NCI-H748 treated with DMSO at 0.1 percent for 48 hours (cell line): ENCODE measurements at places on chromosomes 5 and 9.

DNA sequence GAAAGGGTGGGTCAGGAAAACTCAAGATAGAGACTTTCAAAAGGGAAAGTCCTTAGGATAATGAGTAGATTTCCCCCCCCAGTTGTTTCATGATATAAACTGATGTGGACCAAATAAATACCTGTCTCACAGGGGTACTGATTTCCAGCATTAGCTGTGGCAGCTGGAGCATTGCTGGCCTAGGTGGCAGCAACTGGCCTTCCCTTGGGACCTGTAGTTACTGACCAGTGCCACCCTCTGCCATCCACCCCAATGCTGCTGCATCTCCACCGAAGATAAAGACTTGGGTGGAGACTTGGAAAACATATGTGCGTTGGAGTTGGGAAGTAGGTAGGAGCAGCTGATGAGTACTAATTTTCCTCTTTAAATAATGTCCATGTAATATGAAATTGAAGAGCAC is 71.8 kb downstream of the SYK start:
- no peak for DNase-seq

DNA sequence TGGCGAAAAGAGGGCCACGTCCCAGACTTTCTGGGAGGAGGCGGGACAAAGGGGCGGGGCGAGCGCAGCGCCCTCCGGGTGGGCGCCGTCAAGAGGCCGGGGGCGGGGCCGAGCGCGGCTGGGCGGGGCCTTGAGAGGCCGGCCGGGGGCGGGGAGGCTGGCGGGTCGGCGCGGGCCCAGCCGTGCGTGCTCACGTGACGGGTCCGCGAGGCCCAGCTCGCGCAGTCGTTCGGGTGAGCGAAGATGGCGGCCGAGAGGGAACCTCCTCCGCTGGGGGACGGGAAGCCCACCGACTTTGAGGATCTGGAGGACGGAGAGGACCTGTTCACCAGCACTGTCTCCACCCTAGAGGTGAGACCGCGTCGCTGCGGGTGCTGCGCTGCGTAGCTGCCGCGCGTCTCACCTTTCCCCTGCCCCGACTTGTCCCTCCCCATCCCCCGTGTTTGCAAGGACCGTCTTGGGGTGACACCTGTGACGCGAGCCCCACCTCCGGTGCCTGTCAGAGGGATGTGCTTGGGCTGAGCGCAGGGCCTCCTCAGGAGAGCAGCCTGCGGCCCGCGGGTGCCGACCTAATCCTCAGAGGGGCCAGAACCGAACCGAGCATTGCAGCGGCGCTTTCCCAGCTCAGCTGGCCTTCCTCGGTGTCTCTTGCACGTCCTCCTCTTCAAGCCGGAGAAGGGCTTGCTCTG is at the start of gene SNX2:
SNX2 (plus strand) TSS at position 220 of the 689 bp plus-strand sequence; CDS start at position 244, 24 bp downstream.
- DNase-seq, result peak; percentile 76

GRCh38 chr5:11377896-11378295 is 526.4 kb downstream of the CTNND2 start:
- no peak for DNase-seq

- no peak for DNase-seq
Measured at GRCh38 chr5:73433982-73434342, 14.6 kb downstream of the FOXD1 start.

- no peak for DNase-seq
Measured at GRCh38 chr5:17114715-17115599, 102.5 kb upstream of the BASP1 start.

GRCh38 chr9:17739022-17739421 is 160.2 kb downstream of the SH3GL2 start:
- DNase-seq, result no peak

GRCh38 chr5:891837-892393 is 686 bp downstream of the BRD9 start:
- peak; percentile 43 for DNase-seq

- peak; percentile 26 for DNase-seq
Measured at GRCh38 chr5:43401827-43402226, 10.4 kb downstream of the CCL28 start.

DNA sequence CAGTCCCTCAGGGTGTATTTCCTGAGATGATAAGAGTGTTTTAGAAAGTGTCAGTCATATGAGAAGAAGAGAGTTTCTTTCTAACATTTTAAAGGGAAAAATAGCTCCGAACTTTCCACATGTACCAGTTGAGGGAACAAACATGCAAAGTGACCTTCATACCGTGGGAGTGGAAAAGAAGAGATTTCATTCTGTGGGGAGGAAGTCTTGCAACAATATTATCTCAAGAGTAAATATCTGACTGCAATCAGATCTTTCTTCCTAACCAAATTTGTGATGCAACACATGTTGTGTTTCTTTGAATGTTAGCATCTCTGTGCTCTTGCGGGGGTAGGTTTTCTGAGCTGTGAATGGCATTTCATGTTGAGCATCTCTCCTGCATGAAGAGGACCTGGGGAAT is 30.6 kb downstream of the ANKRD55 start:
- no peak for DNase-seq

DNA sequence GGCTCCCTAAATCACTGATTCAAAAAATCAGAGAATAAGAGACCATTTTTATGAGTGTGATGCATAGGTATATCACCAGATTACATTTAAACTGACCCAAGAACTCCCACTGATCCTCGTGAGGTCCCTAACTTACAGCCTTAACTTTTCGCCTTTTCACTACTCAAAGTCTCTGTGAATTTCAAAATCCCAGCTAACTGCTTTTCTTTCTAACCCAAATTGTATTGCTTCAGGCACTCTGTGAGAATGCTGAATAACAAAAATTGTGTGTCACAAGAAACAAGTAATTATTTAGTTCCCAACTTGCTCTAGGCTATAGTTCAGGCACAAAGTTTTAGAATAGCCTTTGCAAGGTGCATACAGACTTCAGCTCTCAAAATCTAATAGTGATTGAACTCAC is 368.6 kb downstream of the CHSY3 start:
- DNase-seq, result no peak

DNA sequence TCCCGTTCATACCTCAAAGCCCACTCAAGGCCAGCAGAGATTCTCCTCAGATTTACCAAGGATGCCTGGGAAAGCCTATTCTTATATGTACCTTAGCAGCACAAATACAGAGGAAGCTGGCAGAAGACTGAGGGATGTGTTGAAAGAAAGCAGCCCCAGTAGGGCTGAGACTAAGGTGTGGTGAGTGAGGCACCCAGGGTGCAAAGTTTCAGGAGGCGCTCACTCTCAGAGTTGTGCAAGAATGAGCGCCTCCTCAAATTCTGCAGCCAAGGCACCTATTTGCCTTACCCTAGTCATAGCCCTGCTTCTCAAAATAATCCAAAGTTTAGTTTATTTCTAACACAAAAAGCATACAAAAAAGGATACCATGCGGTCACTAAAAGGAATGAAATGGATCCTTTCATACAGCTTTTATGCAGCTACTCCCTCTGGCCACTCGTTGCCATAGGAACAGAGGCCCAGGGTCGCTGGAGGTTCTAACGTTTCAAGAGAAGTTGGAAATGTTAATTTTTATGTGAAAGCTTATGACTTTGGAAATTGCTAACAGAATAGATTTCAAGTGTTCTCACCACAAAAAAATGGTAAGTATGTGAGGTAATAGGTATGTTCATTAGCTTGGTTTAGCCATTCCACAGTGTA is 79.7 kb upstream of the SMIM23 start:
- DNase-seq, result no peak

DNA sequence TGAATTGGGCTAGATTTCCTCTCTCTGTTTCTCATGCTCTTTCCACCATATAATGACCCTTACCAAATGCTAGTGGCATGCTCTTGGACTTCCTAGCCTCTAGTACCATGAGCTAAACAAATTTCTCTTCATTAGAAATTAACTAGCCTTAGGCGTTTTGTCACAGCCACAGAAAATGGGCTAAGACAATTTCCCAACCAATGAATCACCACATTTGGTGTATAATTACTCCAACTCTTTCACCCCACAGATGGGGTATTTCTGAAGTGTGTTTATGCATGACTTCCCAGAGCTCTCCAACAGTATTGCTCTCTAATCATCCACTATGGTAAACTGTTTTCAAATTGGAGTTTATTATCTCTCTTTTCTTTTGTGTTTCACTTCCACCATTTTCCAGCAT is 1041.1 kb upstream of the COX7C start:
- DNase-seq, result no peak

- no peak for DNase-seq
Measured at GRCh38 chr9:112184946-112185345, 9.8 kb upstream of the SUSD1 start.

DNA sequence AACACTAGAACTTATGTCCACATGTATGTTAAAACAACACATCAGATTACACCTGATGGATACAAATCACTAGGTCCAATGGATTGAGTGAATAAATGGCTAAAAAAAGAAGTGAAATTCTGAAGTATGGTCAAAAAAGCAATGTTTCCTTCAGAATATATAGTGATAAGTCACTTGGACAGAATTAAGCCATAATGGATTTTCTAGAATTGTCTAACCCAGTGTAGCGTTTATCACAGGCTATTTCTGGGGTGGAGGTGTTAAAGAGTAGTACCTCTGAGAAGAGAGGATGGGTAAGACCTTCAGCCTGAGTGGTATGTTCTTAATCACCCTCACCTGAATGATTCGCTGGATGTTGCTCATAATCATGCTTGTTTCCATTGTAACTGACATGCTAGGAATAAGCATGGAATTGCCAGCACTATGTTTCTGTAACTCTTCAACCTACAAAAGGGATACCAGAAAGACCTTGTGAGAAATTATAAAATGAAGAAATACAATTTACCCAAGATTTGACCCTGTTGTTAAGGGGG is 33.2 kb downstream of the SLC31A2 start:
- no peak for DNase-seq

DNA sequence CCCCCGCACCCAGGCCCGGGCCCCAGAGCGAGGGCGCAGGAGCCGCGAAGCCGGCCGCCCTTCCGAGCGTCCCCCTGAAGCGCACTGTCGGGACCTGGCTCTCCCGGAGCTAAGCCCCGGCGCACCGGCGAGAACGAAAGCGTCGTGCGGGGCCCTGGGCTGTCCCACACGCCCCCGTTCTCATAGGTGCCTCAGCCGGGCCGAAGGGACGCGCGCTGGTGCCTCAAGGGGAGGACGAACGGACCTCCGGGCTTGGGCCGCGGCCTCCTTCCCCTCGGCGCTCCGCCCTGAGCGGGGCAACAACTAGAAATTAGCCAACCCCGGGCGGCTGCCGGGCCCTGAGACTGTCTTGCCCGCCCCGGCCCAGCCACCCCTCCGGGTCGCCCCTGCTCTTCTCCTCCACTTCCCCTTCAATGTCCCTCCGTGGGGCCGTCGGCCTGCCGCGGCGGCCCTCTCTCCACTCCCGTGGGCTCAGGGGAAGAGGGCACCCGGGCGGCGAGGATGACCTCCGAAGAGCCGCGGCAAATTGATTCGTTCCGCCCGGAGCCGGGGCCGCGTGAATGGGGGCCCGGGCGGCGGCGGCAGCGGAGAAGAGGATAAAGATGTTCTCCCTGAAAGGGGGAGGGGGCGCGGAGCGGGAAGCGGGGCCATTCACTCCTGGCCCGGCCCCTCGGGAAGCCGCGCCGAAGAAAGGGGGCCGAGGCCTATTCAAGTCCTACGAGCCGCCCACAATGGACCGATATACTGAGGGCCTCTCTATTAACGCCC is 3.5 kb upstream of the PRDM12 start:
- DNase-seq, result no peak

DNA sequence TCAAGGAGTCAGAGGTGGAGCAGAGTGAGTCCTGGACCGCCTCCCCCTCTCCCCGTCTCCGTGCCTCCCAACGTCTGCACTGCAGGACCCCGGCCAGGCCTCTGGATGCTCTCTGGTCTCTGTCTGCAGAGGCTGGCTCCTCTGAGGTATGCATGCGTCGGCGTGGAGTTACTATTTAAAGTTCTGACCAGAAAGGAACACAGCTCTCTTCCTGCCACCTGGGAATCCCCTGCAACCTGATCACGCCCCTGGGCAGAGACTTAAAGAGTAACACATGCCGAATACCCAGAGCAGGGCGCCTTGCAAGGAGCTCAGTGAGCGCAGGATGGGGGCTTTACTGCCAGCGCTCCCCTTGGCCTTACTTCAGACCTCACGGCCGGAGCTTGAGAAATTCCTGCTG is 16.0 kb downstream of the ANXA6 start:
- DNase-seq, result no peak

DNA sequence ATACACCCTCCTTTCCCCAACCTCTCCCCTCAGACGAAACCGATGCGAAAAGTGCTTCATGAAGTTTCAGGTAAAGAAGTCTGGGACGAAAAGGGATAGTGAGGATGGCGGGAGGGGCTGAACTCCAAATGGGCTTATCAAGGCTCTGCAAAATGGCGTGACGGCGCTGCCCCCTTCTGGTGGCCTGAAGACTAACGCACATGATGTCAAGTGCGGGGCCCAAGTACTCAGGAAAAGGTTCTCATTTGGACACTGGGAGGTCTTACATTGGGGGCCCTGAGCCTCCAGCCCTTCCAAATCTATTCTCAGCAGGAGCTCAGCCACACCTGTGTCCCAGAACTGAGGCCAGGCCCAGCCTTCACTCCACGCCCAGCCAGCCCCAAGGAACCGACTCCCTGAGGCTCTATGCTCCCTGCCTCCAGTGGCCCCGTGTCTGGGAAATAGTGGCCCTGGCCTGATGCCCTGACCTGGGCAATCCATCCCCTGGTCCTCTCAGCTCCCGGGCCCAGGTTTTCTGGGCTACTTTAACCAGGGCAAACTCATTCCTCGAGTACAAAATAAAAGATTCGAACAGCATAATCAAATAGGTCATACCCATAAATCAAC is 119.9 kb downstream of the KCNIP1 start:
- no peak for DNase-seq

- peak; percentile 37 for DNase-seq
Measured at GRCh38 chr5:96629774-96630173, 32.4 kb upstream of the CAST start.

- peak; percentile 40 for DNase-seq
Measured at GRCh38 chr5:125372694-125373631, 626.5 kb upstream of the ZNF608 start.

- DNase-seq, result no peak
Measured at GRCh38 chr5:102539562-102539961, 40.8 kb upstream of the SLCO6A1 start.

- no peak for DNase-seq
Measured at GRCh38 chr5:90308787-90309585, 100.6 kb downstream of the CETN3 start.

DNA sequence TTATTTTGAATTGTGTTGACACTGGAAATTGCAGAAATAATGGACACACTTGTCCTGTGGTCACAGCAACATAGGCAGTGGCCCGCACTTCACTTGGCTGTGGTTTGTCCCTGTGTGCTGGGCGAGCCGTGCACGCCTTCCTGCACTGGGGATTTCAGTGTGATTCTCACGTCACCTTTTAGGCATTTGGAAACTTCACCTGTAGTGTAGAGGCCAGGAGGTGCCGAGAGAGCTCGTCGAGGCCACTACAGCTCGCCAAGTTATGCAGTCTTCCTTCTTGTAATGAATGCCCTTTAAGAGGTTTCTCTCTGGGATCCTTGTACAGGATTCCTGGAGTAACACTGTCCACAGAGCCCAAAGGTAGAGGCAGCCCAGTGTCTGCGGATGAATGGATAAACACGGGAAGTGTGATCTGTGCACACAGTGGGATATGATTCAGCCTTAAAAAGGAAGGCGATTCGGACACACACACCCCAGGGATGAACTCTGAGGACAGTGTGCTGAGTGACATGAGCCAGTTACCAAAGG is 14.7 kb downstream of the TRAF2 start:
- no peak for DNase-seq

- DNase-seq, result no peak
Measured at GRCh38 chr5:107874795-107875194, 204.1 kb upstream of the EFNA5 start.
